Stimulated activated CD4-positive, alpha-beta T cell treated with anti-CD3 and anti-CD28 coated beads, TNF-alpha, amount 100 ng/mL, for 4 hours (primary cell): ENCODE measurements at places on chromosomes 2 and 18.

DNA sequence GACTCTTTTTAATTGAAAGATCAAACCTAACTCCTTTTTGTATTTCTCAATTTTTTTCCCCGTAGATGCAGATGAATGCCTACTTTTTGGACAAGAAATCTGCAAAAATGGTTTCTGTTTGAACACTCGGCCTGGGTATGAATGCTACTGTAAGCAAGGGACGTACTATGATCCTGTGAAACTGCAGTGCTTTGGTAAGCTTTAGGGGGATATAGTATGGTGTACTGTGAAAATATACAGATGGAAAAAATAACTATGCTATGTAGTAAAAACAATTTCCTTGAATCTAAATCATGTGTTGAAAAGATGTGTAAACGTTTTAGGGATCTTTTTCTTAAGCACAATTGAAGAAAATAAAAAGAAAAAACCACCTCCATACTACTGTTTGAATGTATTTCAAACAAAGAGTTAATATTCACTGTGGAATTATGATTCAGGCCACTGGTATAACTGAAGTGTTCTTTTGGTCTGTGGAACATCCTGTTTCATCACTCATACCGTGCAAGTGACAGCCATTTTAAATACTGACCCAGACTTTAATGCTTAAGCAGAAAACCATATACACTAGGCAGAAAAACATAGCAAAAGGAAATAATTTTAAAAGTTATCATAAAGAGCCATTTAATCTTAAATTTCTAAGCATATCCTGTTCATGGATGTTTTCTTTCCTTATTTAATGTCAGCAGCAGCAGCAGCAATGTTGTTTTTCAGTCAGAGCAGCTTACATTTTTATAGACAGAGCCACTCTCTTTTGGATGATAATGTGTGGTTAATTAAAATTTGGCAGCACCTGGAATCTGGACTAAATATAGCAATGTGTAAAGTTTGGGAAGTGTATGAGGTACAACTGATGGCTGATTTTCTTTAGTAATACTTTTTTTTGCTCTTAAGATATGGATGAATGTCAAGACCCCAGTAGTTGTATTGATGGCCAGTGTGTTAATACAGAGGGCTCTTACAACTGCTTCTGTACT, 112.8 kb upstream of the RASGRP3 start:
- DNase-seq, result no peak

- DNase-seq, result no peak
Measured at GRCh38 chr18:371609-371982, 103.7 kb upstream of the THOC1 start.

- no peak for DNase-seq
Measured at GRCh38 chr18:22349966-22350365, 67.7 kb downstream of the CTAGE1 start.

- no peak for DNase-seq
Measured at GRCh38 chr2:10289891-10290290, 12.8 kb upstream of the HPCAL1 start.

DNA sequence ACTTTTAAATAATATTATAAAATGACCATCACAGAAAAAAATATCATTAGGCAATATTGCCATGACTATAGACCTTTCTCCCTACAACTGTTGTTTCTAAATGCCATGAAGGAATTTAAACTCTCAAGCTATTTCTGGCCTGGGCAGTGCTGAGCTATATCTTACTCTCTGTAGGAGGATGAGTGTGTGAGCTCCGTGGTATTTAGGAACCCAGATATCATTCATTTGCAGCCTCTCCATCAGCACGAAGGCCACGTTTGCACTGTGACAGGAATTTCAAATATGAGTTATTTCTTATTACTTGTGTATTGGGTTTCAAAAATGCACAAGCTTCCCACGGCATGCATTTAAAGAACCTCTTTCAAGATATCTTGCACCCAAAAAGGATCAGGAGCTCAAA, 35.0 kb upstream of the SOX11 start:
- DNase-seq, result no peak

- no peak for DNase-seq
Measured at GRCh38 chr2:196703695-196704094, 64.2 kb downstream of the CCDC150 start.

DNA sequence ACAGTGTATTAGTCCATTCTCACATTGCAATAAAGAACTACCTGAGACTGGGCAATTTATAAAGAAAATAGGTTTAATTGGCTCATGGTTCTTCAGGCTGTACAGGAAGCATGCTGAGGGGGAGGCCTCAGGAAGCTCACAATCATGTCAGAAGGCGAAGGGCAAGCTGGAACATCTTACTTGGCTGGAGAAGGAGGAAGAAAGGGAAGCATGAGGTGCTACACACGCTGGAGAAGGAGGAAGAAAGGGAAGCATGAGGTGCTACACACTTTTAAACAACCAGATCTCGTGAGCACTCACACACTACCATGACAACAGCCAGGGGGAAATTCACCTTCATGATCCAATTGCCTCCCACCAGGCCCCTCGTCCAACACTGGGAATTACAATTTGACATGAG, 95.3 kb upstream of the FAM110C start:
- no peak for DNase-seq

DNA sequence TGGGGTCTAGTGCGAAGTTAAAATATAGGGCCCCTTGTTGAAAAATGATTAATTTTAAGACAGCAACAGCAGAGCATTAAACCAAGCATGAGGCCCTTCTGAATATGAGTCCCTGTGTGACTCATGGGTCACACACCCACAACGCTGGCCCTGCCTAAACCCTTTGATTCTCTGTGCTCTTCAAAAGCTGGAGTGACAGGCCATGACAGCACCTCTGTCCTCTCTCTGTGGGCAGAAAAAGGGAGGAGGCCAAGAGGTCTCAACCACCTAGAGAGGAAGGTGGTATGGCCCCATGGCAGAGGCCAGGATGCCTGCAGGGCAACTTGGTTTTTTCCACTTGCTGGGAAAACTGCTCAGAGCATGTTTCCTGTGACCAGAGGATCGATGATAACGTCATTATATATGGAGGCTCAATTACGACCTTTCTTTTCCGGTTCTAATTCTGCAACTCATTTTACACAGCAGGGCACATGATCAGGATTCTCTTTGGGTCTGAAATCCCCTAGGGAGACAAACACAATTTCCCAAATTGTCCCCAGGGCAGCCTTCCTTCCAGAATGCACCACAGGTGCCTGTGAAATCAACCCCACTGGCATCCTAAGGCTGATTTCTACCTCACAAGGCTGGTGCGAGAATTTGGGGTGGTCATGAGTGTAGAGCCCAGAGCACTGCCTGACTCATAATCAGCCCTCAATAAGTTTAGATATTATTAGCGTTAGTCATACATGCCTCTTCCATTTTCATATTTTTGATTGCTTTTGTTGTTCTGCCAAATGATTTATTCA, 102.0 kb upstream of the PPP1CB start:
- no peak for DNase-seq

GRCh38 chr2:72526623-72527022, 299.2 kb downstream of the EXOC6B start:
- DNase-seq, result no peak

DNA sequence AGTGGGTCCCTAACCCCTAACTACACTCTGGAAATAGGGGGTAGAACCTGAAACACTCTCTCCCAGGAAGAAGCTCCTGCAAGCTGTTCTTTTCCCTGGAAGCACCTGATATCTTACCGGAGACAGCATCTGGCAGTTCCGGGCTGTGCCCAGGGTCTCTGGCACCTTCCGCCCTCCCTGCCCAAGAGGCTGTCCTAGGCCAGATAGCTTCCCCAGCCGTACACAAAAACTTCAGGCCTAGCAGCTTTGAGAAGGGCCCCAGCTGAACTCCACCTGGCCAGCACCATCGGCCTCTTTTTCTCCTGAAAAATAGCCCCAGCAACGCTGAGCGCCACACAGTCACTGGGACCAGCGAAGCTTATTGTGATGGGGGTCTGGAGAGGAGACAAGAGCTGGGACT, 9.7 kb downstream of the OSR1 start:
- no peak for DNase-seq

- no peak for DNase-seq
Measured at GRCh38 chr18:54119524-54120019, 104.9 kb downstream of the MBD2 start.

GRCh38 chr18:77653792-77654191, 404.1 kb downstream of the GALR1 start:
- DNase-seq, result no peak

GRCh38 chr18:10319026-10319425, 135.4 kb upstream of the APCDD1 start:
- DNase-seq, result no peak

DNA sequence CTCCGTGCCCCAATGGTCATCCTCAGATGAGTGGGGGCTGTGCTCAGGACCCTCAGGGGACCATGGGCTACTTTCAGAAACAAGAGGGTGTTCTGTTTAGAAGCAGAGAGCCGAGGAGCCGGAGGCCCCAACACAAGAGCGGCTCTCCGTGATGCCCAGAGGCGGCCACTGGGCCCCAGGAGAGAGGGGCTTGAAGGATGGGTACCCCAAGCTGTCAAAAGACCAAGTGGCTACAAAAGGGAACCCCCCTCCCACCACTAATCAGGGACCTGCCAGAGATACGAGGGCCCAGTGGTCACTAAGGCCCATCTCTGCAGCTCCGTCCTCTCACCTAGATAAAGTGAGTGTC, 93.6 kb downstream of the HDAC4 start:
- no peak for DNase-seq

DNA sequence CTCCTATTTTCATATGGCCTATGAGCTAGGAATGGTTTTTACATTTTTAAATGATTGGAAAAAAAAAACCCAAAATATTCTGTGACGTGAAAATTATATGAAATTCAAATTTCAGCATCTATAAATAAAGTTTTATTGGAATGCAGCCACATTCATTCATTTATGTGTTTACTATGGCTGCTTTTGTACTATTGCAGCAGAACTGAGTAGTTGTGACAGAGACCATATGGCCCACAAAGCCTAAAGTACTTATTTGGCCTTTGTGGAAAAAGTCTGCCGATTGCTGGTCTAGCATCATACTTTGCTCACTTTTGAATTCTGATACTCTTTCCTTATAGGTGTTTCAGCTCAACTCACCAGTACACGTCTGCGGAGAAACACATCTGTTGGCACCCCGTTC, 39.0 kb downstream of the MYO3B start:
- DNase-seq, result no peak

- no peak for DNase-seq
Measured at GRCh38 chr18:47287911-47288585, 36.6 kb upstream of the SKOR2 start.

GRCh38 chr2:182077448-182078142, 91.9 kb downstream of the PPP1R1C start:
- no peak for DNase-seq

DNA sequence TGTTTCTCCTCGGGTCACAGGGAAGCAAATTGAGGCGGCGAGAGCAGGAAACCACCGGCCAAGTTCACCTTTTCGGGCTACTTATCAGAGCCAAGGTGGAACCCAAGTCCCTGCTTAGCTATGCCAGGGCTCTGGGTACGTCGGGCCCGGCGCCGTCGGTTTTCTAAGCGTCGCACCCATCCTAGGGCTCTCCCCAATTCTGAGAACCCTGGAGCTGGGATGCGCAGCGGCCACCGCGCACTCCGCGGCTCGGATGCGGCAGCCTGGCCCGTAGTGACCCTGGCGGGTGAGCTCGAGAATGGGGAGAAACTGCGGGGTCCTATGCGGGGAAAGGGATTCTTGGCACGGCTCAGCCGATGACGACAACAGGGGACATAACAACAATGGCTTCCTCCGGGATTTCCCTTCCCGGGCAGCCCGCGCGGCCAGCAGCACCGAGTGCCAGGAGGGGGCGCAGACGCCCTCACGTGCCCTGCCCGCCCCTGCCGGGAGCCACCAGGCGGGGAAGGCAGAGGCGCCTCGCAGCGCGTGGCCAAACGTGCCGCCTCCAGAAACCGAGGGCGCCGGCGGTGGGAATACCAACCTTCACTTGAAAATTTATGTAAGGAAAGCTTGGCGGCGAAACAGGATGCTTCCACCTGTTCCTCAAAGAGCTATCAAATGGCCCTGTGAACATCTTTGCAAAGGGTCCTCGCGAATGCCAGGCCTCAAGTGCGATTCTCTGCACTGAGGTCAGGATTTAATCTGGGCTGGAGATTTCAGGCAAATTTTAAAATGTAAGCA, 2.1 kb upstream of the SLC30A3 start:
- DNase-seq, result no peak

- peak; percentile 64 for DNase-seq
Measured at GRCh38 chr18:48777026-48777743, 173.6 kb downstream of the SMAD7 start.

- no peak for DNase-seq
Measured at GRCh38 chr2:229501051-229501794, 213.1 kb downstream of the DNER start.

- no peak for DNase-seq
Measured at GRCh38 chr18:8332286-8332685, 277.0 kb upstream of the RAB12 start.

GRCh38 chr2:242034996-242035814, 165.7 kb downstream of the RTP5 start:
- no peak for DNase-seq

- no peak for DNase-seq
Measured at GRCh38 chr18:3379685-3380084, 70.3 kb upstream of the TGIF1 start.

DNA sequence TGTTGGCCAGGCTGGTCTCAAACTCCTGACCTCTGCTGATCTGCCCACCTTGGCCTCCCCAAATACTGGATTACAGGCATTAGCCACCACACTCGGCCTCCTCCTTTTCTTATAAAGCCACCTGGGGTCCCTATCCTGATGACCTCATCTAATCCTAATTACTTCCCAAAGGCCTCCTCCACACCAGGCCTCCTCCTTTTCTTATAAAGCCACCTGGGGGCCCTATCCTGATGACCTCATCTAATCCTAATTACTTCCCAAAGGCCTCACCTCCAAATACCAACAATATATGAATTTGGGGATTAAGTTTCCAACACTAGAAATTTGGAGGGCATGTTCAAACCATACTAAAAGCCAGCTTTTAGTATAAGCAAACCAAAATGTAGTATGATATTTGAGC, 9.7 kb upstream of the RMC1 start:
- DNase-seq, result no peak

GRCh38 chr2:2041256-2041824, 289.7 kb downstream of the MYT1L start:
- DNase-seq, result no peak

DNA sequence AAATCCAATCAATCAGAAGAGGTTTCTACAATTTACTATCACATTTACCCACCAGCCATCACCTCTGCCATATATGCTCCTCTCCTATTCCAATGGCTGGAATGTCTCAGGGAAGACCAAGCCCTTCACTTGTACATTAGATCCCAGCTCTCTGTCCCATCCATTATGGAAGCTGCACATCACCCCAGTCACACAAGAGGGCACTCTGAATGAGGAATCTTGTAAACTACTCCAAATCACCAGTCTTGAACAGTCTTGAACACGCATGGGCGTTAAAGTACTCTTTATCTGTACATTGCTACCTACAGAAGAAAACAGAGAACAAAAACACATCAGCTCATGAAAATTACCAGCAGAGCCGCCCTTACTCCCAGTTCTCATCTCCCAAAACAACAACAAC, 38.7 kb downstream of the ZC3H8 start:
- DNase-seq, result no peak

GRCh38 chr2:230694241-230694640, 18.4 kb upstream of the CAB39 start:
- DNase-seq, result no peak
